GF-D8 (cell line): ENCODE measurements at places on chromosomes 2 and 18.

DNA sequence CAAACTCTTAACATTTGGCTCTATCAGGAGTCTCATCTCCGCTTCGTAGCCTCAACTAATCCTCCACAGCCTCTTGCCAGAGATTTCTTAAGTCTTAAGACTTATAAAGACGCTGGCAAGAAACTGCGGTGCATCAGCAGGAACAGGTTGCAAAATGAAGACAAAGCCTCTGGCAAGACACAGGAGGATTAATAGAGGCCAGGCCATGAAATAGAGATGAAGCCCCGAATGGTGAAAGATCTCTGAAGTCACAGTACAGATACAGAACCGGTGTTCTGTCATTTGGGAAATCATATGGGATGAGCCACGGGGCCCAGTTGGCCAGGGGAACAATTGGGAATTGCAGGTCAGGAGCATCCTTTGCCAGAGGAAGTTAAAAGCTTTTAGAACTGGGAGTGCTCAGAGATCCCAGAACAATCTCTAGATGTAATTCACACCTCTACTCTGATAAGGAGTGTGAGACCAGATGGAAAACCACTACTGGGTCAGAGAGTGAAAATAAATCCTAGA lies 190.9 kb upstream of the FOSL2 start:
- no peak for DNase-seq

DNA sequence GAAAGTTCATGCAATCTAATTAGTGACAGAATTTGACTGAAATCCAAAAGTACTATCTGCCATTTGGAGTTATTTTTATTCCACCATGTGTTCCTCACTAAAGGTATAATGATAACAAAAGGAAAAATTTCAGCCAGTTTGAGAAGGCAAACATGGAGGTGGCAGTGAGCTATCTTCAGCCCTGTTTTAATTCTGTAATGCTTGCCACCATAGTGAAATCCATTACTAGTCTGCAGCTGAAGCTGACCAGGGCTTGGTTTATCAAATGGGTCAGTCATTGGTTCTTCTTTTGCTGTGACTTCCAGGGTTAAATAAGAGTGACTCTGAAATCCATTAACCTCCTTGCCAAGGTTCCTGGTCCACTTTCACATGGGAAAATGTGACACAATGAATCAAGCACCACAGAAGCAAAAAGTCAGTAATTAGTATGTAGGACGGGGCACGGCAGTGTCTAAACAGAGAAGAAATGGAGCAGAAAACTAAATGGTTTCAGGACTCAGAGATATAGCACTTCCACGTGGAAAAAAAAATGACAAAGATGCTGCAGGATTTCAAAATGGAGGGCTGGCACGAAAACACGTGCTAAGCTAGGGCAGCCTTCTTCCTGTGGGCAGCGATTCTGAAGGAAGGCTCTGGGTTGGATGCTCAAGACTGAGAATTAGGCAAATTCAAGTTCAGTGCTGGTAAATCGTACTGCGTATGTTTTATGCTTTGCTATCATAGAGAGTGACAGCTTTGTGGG lies 87.2 kb downstream of the EPHA4 start:
- DNase-seq, result no peak

DNA sequence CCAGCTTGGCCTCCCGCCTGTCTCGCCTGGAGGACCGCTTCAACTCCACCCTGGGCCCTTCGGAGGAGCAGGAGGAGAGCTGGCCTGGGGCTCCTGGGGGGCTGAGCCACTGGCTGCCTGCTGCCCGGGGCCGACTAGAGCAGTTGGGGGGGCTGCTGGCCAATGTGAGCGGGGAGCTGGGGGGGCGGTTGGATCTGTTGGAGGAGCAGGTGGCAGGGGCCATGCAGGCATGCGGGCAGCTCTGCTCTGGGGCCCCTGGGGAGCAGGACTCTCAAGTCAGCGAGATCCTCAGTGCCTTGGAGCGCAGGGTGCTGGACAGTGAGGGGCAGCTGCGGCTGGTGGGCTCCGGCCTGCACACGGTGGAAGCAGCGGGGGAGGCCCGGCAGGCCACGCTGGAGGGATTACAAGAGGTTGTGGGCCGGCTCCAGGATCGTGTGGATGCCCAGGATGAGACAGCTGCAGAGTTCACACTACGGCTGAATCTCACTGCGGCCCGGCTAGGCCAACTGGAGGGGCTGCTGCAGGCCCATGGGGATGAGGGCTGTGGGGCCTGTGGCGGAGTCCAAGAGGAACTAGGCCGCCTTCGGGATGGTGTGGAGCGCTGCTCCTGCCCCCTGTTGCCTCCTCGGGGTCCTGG lies 3.7 kb upstream of the KHK start:
- DNase-seq, result no peak

DNA sequence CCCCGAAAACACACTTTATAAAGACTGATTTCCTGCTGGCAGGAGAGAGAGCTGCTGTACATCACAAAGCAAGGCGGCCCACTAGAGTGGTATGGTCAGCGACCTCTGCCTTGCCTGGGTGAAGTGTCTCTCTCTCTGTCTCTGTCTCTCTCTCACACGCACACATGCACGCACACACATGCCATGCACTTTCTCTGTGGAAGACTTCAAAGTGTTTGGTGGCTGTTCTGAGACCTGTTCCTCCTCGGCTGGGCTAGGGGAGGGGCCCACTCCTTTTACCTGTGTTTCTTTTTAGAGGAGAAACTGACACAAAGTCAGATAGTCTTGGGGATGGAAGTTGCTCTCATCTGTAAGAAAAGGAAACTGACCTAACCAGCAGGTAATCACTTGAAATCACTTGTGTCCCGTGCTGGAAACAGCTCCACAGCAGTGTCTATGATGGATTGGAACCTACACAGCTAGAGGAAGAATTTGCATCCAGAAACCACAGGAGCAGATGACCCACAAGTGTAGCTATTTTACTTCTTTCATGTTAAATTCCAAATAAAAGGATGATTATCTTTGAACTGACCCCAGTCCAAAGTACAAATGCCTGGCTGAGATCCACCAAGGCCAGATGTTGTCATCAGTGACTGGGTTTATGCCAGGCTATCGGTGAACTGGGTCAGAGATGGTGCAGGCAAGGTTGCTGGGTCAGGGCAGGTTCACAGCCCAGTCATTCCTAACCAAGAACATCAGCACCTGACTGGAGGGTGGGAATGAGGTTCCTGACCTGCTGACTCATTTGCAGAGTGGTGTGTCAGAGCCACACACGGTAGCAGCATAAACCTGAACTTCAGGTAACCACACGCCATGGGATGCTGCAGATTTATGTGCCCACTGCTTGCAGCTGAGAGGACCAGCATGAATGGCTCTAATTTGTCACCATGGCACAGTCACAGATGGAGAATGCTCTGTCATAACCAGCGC lies 63.0 kb downstream of the NPAS2 start:
- no peak for DNase-seq

DNA sequence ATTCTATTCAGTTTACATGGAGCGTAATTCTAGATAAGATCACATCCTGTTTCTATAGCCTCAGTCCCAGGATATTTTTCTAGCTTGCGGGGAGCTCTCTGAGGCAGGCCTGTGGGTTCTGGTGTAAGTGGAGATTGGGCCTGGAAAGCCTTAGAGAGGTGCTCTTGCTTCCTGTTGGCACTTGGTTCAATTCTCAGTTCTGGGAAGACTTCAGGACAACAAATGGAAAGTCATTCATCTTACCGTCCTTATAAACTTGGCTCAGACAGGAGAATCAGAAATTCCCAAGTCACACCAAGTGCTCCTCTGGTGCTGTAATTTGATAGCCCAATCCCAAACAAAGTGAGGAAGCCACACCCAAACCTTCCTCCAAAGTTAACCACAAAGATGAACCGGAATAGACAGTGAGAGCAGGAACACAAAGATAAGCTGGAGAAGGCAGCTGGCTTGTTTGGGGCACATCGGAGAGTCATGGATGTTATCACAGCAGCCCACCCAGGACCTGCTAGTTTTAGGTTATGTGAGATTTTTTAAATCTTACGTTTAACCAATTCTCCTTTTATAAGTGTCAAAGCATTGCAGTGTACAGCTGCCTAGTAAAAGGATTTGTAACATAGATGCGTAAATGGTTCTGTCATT lies 144.3 kb upstream of the MAP3K20 start:
- no peak for DNase-seq

GRCh38 chr2:20065885-20066602 lies 14.6 kb upstream of the LAPTM4A start:
- no peak for DNase-seq

DNA sequence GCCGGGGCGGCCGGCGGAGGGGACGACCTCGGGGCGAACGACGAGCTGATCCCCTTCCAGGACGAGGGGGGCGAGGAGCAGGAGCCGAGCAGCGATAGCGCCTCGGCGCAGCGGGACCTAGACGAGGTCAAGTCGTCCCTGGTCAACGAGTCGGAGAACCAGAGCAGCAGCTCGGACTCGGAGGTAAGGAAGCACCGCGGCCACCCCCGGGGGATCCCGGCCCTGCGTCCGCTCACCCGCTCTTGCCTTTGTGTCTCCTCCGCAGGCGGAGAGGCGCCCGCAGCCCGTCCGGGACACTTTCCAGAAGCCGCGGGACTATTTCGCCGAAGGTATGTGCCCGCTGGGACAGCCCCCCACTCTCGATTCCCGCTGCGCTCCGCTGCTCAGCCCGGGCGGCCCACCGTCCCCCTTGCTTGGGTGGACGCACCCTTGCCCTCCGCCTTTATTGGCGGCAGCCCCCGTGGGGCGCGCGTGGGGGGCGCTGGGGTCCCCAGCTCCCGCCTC lies 611 bp downstream of the TCF7L1 start:
- DNase-seq, result no peak

- no peak for DNase-seq
Observed at GRCh38 chr2:12131975-12132374, 385.5 kb downstream of the LPIN1 start.

- no peak for DNase-seq
Observed at GRCh38 chr18:5582076-5582475, 38.3 kb upstream of the EPB41L3 start.

DNA sequence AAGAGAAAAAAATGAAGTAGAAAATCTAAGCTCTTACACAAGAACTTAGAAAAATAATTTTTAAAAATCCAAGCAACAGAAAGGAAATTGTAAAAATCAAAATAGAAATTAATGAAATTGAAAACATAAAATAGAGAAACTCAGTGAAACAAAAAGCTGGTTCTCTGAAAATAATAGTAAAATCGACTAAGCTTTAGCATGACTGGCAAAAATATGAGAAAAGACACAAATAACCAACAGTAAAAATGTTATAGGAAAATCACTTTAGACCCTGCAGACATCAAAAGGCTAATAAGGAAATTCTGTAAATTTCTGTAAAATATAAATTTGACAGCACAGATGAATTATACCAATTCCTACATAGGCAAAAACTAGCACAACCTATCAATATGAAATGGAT lies 768.9 kb upstream of the LRRTM1 start:
- no peak for DNase-seq

DNA sequence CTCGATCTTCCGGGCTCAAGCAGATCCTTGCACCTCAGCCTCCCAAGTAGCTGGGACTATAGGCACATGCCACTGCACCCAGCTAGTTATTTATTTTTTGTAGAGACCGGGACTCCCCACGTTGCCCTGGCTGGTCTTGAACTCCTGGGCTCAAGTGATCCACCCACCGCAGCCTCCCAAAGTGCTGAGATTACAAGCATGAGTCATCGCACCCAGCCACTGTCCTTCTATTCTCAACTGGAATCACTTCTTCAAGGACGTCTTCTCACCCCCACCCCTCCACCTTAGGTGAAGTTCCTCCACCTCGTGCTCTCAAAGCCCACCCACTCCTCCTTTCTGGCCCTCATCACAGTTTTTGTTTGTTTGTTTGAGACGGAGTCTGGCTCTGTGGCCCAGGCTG lies 54.0 kb upstream of the REL start:
- no peak for DNase-seq

DNA sequence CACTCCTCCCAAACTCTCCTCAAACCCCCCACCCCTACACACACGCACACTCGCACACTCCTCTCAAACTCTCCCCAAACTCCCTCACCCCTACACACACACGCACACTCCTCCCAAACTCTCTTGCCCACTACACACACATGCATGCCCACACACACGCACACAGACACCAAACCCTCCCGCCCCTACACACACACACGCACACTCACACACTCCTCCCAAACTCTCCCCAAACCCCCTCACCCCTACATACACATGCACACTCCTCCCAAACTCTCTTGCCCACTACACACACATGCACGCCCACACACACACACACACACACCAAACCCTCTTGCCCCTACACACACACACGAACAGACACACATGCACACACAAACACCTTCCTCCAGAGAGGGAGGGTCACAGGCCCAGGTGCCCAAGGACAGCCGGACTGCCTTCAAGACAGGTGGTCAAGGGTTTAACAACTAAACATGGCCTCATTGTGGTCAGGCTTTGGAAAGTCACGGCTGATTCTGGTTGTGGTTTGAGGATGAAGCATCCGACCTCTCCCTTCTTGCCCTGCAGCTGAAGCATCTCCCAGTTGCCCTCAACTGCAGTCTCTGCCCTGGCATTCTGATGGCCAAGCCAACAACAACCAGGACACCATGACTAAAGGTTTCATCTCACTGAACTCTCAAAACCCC lies 72.3 kb upstream of the SNTG2 start:
- DNase-seq, result no peak
